ENCODE measurements at places on chromosomes 12 and 14.

DNA sequence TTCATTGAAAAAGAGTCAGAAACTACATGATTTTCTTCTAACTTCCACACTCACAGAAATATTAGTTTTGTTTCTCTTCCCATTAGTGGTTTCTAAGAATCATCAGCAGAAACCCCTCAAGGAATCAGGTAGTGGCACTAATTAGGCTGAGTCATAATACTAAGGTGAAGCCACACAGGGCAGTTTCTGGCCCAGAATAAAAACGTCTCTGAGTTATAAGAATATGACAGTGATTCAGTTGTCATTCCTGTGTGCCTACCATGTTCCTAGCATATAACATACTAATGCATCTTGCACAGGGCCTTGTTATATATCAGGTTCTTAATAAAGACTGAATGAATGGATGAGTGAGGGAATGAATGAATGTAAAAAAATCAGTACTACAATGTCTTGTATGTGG lies 206.0 kb upstream of the PLEKHG7 start:
- no peak for DNase-seq

DNA sequence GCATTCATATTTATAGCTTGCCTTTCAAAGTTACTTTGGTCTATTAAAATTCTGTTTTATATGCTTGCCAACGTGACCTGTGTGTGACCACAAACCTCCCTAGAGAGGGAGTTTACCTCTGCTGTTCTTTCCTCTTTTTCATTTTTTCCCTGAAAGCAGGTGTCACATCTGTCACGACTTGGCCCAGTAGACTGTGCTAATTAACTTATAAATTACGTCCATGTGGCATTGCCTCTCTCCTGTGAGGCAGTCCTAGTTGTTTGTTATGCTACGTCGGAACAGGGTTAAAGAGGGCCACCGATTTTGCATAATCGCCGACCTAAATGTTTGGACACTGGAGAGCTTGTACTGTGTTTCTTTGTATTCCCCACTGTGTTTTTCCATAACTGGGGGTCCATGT lies 343.9 kb upstream of the FLRT2 start:
- DNase-seq = no peak

- DNase-seq = no peak
Observed at GRCh38 chr14:20743556-20743955, 2.1 kb upstream of the EDDM3A start.

DNA sequence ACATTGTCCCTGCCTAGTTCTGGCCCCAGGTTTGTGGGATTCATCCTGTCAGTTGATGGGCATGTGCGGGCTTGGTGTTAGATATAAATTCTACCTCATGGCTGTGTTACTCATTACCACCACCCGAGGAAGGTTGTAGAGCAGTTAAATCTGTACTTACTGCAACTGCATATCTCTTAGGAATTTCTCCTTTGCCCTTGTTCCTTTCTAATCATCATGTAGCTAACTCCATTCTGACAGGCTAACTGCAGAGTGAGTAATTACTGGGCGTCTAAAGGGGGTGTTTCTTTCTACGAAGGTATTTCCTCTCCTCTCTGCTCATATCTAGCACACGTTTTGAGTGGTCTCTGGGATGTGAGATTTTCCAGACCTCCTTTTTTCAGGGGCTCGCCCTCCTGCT lies 1076.7 kb downstream of the TMTC2 start:
- DNase-seq = no peak

- no peak for DNase-seq
Observed at GRCh38 chr12:2633825-2634200, 161.0 kb upstream of the FKBP4 start.

DNA sequence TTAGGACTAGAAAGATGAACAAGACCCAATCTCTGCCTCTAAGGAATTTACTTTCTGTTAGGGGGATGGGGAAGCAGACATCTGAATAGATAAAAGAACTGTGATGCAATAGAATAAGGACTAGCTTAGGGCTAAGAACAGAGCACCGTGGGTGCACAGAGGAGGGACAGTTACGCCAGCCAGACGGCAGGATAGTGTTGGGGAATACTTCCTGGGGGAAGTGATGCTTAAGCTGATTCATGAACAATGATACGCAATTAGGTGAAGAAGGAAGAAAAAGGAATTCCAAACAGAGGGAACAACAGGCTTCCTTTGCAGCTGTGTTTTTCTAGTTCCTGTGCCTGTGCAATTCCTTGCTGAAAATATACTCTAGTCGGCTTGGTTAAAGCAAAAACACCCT lies 501.1 kb downstream of the APAF1 start:
- no peak for DNase-seq

GRCh38 chr12:104133321-104133720 lies 4.7 kb downstream of the NFYB start:
- no peak for DNase-seq

DNA sequence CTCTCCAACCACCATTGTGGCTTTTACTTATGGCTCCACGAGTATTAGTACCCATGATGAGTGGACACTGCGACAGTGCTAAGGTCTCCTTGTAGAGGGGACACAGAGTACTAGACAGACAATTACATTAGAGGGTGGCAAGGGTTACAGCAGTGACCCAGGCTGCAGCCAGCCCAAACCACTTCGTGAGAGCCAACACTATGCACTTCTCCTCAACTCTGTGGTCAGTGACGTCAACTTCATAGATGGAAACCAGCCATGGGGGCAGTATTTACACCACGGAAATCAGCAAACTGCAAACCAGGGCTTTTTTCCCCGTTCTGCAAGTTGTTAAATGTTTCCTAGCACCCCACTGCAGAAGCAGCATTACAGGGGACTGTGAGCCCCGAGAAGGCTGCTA lies 61.6 kb upstream of the ZFP36L1 start:
- no peak for DNase-seq

DNA sequence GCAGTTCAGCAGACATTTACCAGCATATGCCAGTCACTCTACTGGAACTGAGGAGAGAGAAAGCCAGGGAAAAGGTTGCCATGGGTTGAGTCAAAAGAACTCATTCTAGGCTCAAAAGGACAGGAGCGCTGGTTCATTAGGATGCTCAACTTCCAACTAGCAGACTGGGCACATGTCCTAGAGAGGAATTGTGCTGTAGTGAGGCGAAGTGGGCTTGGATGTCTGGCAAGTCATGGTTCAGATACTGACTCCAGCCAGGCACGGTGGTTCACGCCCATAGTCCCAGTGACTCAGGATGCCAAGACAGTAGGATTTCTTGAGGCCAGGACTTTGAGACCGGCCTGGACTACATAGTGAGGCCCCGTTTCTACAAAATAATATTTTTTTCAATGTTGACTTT lies 281.5 kb downstream of the CACNA1C start:
- DNase-seq = no peak

DNA sequence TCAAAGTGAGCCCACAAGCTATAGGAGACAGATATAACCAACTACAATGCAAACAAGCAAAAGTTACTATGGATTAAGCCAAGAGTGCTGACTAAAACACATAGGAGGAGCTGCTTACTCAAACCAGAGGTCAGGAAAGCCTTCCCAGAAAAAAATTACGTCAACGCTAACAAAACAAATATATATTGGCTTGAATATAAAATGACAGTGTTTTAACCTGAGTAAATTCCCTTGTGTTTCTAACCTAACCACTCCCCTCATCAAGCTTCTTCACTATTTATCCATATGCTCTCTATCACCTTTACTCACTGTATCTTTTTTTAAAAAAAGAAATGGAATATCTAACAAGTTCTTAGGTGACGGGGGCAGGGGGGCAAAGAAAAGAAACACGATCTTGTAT lies 115.9 kb downstream of the MED13L start:
- DNase-seq = no peak

- no peak for DNase-seq
Observed at GRCh38 chr14:53310412-53310811, 157.3 kb upstream of the DDHD1 start.

GRCh38 chr12:113464852-113465719 lies 6.6 kb downstream of the LHX5 start:
- no peak for DNase-seq

GRCh38 chr12:51238037-51238509 lies 553 bp upstream of the DAZAP2 start:
- DNase-seq = no peak

DNA sequence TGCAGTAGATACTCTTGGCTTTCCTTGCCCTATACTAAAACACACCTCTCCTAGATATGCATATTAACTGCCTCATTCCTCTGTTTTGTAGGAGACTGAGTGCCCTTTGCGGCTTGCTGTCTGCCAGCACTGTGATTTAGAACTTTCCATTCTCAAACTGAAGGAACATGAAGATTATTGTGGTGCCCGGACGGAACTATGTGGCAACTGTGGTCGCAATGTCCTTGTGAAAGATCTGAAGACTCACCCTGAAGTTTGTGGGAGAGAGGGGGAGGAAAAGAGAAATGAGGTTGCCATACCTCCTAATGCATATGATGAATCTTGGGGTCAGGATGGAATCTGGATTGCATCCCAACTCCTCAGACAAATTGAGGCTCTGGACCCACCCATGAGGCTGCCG lies 15.4 kb downstream of the TRAFD1 start:
- no peak for DNase-seq

DNA sequence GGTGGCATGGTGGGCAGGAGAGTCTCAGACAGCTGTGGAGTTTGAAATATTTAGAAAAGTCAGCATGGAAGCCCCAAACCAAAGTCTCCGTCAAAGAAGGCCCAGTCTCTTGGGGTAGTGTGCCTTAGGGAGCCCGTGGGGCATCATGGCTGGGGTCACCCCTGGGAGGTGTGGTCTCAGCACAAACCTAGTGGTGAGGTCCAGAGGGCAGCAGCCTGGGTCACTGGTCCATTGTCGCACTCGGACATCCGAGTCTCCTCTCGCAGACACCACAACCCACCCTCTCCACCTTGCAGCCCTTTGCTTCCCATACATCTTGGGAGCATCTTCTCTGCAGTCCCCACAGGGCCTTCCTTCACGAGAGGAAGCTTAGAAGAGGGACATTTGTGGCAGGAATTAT lies 588.0 kb upstream of the TMEM132C start:
- DNase-seq = no peak

GRCh38 chr12:116043659-116044535 lies 233.6 kb downstream of the MED13L start:
- DNase-seq = no peak

- DNase-seq = no peak
Observed at GRCh38 chr12:52229836-52230343, 3.2 kb upstream of the KRT7 start.

- no peak for DNase-seq
Observed at GRCh38 chr12:128727999-128728398, 95.8 kb downstream of the SLC15A4 start.

DNA sequence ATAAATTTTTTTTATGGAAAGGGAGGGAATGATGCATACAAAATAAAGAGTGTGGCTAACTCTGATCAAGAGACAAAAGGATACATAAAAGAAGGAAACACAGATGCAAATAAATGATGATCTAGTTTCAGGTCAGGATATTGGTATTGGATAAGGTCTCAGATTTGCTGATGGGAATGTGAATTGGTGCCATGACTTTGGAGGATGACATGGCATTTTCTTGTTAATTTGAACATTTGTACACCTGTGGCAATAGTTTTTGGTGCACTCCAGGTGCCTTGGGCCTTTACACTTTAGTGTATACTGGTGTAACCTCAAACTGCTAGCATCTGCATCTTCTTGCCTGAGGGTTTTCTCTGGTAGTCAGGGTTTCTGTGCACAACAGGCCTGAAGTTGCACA lies 279.3 kb downstream of the TMEM121 start:
- DNase-seq = no peak

- no peak for DNase-seq
Observed at GRCh38 chr12:108379823-108380222, 40.7 kb upstream of the CMKLR1 start.

DNA sequence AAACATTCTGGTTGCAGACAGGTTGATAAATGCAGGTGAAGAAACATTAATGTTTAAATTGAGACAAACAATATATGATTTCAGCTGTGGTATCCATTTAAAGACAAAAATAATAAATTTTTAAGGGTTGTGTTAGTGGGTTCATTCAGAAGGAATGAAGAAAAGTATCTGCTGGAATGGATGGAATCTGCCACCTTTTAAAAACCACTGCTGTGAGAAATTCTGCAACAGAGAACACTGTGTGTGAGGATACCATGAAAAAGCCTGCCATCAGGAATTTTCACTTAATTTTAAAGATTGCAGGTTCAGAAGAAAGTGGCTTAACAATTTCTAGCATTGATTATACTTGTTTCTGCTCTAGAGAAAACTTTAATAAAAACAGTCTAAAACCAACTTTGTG lies 184.6 kb upstream of the SOX5 start:
- no peak for DNase-seq

GRCh38 chr12:57461276-57461916 lies 1.8 kb downstream of the GLI1 start:
- DNase-seq = no peak

DNA sequence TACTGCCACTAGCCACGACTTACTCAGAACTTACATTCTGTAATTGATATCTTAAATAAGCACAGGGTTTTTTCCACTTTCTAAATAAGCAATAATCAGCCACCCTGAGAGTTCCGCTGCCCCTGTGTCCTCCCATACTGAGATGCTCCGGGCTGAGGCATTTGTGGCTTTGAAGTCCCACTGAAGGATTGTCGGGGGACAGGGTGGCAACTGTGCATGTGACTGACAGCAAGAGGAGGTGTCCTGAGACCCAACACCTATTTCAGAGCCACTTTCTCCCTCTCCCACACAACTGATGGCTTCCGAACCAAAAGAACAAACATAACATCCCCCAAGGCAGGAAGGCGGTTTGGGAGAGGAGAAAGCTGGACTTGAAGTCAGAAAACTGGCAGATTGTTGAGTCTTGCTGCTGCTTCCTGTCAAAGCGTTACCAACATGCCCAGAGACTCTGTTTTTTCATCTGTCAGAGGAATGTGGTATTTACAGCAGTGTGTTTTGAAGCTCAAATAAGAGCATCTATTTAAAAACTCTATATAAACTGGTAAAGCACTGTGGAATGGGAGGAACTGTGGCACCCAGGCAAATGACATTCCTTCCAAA lies 157.9 kb upstream of the FKBP4 start:
- no peak for DNase-seq

GRCh38 chr12:34218193-34219045 lies 196.1 kb downstream of the ALG10 start:
- peak; percentile 38 for DNase-seq

DNA sequence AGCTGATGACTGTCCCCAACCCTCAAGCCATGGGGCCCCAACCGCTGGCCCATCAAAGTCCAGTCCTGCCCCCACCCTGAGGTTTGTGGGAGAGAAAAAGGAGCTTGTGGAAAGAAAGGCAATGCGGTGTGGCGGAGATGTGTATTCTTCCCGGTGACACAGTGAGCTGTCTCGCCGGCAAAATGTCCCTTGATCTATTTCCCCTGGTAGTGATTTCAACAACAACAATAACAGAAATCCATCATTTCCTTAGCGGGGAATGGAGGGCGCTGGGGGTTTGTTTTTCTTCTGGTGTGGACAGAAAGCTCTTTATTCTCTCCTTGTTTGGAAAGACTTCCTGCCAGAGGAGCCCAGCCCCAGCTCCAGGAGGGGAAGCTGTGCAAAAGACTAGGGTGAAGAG lies 93.7 kb upstream of the LHX5 start:
- DNase-seq = no peak

- DNase-seq = no peak
Observed at GRCh38 chr14:32820682-32821081, 118.0 kb upstream of the NPAS3 start.

Data from activated CD8-positive, alpha-beta memory T cell treated with anti-CD3 and anti-CD28 coated beads for 1 hour (primary cell).